ENCODE measurements at places on chromosomes 12 and 14.

- DNase-seq = no peak
Measured at GRCh38 chr14:70094631-70095030, 94.1 kb downstream of the SLC8A3 start.

GRCh38 chr12:132448463-132448820, 41.5 kb upstream of the FBRSL1 start:
- DNase-seq = no peak

GRCh38 chr12:27331291-27331926, 1.2 kb upstream of the BMAL2 start:
- no peak for DNase-seq

DNA sequence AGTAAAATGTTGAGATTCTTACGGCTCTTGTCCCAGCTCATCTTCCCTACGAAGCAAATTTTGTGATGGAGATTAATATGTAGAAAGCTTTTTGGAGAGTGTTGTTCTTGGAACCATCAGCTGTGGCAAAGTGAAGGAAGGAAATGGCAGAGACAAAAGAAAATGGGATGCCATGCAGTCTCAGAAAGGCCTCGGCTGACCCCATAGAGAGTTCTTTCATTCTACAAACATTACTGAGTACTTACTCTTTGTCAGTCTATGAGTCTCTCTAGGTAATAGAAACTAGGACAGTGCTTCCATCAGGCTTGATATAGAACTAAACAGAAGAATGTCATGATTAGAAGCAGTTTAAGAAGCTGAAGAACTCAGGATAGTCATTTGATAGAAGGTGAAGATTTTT, 134.1 kb downstream of the PLEKHA5 start:
- no peak for DNase-seq

DNA sequence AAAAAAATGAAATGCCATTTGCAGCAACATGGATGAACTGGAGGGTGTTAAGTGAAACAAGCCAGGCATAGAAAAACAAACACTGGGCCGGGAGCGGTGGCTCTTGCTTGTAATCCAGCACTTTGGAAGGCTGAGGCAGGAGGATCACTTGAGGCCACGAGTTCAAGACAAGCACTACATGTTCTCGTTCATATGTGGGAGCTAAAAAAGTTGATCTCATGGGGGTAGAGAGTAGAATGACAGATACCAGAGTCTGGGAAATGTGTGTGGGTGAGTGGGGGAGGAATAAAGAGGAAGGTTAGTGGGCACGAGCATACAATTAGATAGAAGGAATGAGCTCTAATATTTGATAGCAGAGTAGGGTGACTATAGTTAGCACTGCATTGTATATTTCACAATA, 21.5 kb downstream of the CACNA2D4 start:
- no peak for DNase-seq

GRCh38 chr12:63766498-63766897, 13.2 kb upstream of the RXYLT1 start:
- DNase-seq = no peak
